ENCODE measurements at places on chromosomes 1 and 21.
A peak's percentile ranks its signal among the peaks of the same experiment; 100 is the strongest.

DNA sequence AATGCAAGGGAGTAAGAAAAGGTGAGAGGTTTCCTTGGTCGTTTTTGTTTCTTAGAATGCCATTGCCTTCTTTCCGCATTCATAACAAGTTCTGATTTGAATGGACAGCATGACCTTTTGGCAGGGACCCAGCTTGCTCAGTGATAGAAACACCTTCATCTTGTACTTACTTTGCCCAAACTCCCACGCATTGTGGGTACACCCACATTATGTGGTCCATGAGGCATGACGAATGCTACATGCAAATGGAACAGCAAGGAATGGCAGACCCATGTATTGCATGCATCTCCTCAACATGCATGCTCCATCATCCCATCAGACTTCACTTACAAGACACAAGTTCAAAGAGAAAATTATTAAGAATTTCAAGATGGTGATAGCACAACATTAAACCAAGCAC lies 102.8 kb downstream of the CDC7 start:
- DNase-seq, result peak; percentile 28

DNA sequence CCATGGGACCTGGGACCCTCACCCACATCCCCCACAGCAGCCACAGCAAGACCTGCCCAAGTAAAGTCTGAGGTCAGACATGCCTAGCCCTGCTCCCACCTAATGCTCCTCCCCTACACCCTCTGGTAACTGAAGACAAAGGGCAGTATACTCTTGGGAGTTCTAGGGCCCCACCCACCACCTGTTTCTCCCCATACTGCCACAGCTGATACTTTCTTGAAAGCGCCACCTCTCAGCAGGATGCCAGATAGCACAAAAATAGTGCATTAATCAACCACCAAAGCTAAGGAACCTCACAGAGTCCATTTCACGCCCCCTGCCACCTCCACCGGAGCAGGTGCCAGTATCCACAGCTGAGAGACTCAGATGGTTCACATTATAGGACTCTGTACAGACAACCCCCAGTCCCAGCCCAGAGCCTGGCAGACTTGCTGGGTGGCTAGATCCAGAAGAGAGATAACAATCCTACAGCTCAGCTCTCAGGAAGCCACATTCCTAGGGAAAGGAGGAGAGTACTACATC lies 238.1 kb downstream of the LRRC40 start:
- no peak for DNase-seq

DNA sequence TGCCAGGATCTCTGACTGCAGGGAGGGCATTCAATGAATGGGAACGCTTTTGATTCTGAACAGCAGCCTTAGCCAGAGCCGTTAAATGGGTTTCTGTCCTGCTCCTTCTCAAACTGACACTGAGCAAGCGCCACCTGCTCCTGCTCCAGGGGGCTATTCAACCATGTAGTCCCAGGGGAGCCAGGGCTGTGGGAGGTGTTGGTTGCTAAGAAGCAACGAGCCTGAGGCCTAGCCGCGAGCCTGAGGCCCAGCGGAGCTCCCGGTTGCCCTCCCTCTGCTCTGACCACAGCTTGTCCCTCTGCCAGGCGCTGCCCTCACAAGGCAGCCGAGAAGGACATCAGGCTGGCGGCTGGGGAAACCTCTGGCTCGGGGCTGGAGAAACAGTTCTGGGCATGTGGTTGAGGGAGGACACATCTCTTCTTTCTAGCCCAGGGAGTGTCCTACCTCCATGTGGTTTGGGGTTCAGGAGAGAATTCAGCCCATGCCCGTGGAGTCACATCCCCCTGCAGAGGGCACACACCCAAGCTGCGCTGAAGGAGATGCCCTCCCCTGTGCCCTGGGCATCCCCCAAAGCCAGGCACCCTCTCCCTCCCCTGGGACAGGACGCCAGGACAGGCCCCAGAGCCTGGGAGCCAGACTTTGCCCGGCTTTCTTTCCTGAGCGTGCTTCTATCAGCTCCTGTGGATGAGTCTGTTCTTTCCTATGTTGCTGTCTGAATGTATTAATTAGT lies 18.0 kb downstream of the PCP4 start:
- no peak for DNase-seq

- no peak for DNase-seq
Observed at GRCh38 chr1:17862121-17862520, 107.0 kb downstream of the ACTL8 start.

DNA sequence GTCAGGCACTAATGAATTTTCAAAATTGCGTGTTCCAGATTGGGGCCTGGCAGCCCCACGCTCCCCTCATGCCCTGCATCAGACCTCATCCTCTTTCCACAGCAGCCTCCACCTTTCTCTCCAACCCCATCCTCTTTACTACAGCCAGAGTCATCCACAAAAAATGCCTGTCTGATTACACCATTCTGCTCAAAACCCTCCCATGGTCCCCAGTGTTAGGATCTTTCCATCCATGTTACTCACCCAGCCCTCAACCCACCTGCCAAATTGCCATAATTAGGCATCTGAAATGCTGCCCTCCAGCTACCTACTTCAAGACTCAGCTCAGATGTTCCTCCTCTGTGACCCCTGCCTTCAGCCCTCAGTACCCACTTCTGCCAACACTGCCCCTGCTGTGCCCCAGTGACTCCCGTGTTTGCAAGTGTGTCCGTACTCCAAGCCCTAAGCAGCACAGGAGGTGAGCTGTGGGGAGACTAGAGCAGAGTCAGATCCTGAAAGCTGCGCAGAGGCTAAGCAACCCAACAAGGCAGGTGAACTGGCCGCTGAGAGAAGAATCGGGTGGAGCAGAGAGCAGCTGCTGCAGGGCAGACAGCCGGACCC lies 715 bp upstream of the ARTN start:
- no peak for DNase-seq

GRCh38 chr1:205351984-205352713 lies 4.6 kb downstream of the KLHDC8A start:
- DNase-seq, result no peak

GRCh38 chr1:64111787-64112186 lies 91.6 kb upstream of the UBE2U start:
- DNase-seq, result no peak

DNA sequence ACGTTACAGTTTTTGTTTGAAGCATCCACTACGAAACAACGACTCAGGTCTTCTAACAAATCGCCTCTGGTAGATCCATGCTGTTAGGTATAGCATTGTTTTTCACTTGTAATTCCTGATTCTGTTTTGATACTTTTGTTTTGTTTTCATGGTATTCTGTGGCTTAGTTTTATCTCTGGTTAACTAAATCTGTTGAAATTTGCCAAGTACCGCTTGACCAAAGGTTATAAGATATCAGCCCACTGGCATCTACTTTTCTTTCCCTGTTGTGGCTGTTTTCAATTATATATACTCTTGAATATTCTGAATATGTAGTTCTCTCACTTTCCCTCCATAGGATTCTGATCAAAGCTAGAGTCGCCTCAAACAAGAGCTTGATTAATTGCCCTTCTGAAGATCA lies 274.8 kb upstream of the C1orf105 start:
- no peak for DNase-seq

All from stimulated activated CD4-positive, alpha-beta T cell treated with anti-CD3 and anti-CD28 coated beads, Interleukin-2, amount 100 ng/mL, for 24 hours (primary cell).